Karpas-422 (cell line): ENCODE measurements at places on chromosomes 1 and 21. TPM values are rescaled to one million over a fixed set of nuclear protein-coding genes. Genes with fewer than 3 reads are reported as not detected.
A peak's percentile ranks its signal among the peaks of the same experiment; 100 is the strongest.

Gene UQCRHL
- 5.4 and 6.4 TPM in 2 replicates for total RNA-seq

DNA sequence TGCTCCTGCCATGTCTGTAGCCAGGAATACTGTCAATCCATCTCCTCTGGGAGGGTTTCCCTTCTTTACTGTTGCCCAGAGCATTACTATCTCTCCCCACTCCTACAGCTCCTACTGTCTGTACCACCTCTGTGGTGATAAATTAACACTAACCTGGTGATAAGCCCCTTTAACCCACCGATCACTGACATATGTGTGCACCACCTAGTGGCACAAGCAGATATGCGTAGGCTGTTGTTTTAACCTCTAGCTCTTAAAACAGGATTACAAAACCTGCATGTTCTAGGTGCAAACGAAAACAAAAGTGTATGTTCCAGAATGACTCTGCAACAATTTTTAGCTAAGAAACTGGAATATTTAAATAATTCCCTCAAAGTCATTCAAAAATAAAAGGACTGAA lies 93.9 kb upstream of the BEND5 start:
- no peak overlapping the region for H3K27ac ChIP-seq
- DNase-seq = peak; percentile 61
- H3K27me3 ChIP-seq = no peaks in the 10 kb centered on the region

Gene TFF2
- not detected in 2 replicates for total RNA-seq

Gene MCOLN2
- 52.4 and 56.1 TPM in 2 replicates for total RNA-seq

DNA sequence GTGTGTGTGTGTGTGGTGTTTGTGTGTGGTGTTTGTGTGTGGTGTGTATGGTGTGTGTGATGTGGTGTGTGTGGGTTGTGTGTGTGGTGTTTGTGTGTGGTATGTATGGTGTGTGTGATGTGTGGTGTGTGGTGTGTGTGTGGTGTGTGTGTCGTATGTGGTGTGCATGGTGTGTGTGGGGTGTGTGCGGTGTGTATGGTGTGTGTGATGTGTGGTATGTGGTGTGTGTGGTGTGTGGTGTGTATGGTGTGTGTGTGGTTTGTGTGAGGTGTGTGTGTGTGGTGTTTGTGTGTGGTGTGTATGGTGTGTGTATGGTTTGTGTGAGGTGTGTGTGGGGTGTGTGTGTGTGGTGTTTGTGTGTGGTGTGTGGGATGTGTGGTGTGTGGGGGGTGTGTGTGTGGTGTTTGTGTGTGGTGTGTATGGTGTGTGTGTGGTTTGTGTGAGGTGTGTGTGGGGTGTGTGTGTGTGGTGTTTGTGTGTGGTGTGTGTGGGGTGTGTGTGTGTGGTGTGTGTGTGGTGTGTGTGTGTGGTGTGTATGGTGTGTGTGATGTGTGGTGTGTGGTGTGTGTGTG lies 106.2 kb upstream of the ADAR start:
- no peaks in the 10 kb centered on the region for H3K27me3 ChIP-seq
- H3K27ac ChIP-seq = no peak overlapping the region
- H3K4me1 ChIP-seq = peaks cover 4% of the 10 kb centered on the region; the same call in 1 of the 2 replicates
- no peak overlapping the region for H3K4me3 ChIP-seq

GRCh38 chr1:14600405-14601112 lies 2.1 kb downstream of the KAZN start:
- no peaks in the 10 kb centered on the region for H3K36me3 ChIP-seq
- DNase-seq = no peak
- no peaks in the 10 kb centered on the region for H3K4me1 ChIP-seq
- H3K27me3 ChIP-seq = no peaks in the 10 kb centered on the region
